ENCODE measurements at places on chromosomes 3 and 15. TPM values are rescaled to one million over a fixed set of nuclear protein-coding genes. Genes with fewer than 3 reads are reported as not detected.

Gene RHCG
- total RNA-seq: 1.0 TPM

Gene CHRNA5
- total RNA-seq: 2.0 TPM

Gene FANCD2OS
- 1.1 TPM for total RNA-seq

Gene RAD51
- total RNA-seq: 5.1 TPM

Gene SUCNR1
- total RNA-seq: not detected

Gene RYK
- total RNA-seq: 95.8 TPM

Gene TMCO5A
- 2.8 TPM for total RNA-seq

Gene CX3CR1
- 2.7 TPM for total RNA-seq

Gene CACNA2D2
- 5.6 TPM for total RNA-seq

Gene LIPH
- total RNA-seq: 17.0 TPM

Gene SIDT1
- total RNA-seq: 31.2 TPM

Gene PEX5L
- total RNA-seq: 4.1 TPM
